ENCODE measurements at places on chromosomes 2 and 18.

- DNase-seq: no peak
These were observed 36.1 kb upstream of the TXNDC2 start for GRCh38 chr18:9849407-9850283.

- DNase-seq: no peak
These were observed 4.6 kb downstream of the SETBP1 start for GRCh38 chr18:44685296-44685695.

GRCh38 chr2:223182356-223182755 is 130.4 kb downstream of the KCNE4 start:
- DNase-seq: no peak

DNA sequence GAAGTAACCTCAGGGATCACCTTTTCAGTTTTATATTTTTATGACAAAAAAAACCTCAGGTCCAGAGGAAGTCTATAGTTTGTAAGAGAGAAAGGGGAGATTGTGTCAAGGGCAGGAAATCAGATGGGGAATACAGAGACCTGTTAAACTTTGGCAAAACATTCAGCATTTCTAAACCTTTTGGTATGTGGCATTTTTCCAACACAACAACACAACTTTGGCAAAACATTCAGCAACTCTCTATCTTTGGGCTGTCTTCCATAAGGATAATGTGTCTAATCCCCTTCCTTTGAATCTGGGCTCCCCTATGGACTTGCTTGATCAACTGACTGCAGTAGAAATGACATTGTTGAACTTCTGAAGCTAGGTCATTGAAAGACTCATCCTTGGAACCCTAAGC is 220.6 kb upstream of the CCDC68 start:
- no peak for DNase-seq

DNA sequence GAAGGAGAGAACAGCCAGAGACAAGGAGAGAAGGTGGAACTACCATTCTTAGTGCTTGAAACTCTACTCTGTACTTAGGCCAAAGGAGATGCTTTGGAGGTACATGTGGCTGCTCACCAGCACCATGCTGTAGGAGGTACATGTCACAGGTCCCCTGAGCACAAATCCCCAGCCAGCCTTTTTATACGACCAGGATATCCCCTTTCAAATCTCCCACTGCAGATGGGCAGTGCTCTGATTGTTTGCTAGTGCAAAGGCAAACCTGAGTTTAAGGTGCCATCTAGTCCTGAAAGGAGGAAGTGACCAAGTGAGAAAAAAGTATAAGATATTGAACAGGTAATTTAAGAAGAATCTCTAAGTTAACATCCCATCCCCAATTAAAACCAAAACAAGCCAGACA is 17.1 kb upstream of the TTC21B start:
- no peak for DNase-seq

DNA sequence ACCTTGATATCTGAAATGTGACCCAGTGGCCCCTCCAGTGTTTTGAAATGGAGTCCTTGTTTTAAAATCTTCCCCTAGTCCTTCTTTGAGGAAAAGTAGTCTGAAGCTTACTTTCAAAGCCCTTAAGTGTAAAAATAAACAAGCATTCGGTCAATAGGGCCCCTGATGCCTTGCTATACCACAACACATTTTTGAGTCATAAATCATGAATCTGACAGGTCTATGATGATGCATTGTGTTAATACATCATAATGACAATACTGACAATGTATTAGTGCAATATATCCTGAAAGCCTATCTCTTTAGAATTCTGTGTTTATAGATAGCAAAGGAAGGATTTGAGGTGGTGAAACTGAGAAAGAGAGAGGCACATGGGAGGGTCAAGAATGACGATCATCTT is 464.2 kb downstream of the MEIS1 start:
- no peak for DNase-seq

GRCh38 chr2:162261032-162261945 is 18.0 kb upstream of the FAP start:
- peak; percentile 34 for DNase-seq

- DNase-seq: no peak
These were observed 635.0 kb upstream of the FANCL start for GRCh38 chr2:58876126-58876525.

- DNase-seq: no peak
These were observed 94.3 kb downstream of the LOXHD1 start for GRCh38 chr18:46562674-46563192.

GRCh38 chr2:152189622-152190495 is 14.3 kb upstream of the STAM2 start:
- no peak for DNase-seq

DNA sequence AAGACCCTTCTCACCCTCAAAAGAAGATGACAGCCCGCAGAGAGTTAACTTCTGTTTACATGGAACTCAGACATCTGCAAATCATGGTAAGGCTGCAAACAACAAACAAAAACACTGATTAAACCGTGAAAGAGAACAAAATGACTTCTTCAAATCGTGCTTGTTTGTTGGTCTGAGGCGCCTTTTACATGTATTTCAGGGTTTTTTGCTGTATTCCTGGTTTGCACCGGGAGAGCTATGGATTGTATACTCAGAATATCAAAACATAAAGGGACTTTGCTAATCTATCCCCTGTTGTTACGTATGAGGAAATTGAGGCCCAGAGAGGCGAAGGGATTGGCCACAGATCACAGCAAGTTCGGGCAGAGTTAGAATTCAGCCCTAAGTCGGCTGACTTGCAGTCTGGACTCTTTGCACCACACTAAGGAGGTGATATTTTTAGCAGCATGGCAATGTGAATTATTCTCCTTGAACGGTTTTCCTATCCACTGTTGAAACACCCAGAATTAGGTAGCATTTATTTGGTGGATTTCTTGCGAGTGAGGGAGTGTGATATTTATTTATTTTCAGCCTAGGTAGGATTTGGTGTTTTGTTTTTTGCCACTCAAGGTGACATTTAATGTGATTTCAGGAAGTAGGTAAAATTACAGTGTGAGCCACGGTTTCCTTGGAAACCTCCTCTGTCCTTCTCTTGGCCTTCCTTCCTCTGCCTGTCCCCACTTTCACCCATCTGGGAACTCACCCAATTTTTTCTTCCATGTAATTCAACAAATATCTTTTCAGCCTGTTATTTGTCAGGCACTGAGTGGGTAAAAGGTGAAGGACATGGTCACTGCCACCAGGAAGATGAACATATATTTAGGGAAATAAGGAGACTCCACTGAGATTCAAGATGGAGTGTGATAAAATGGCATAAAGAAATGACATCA is 980 bp upstream of the PDE6D start:
- no peak for DNase-seq

GRCh38 chr2:37321029-37321682 is 3.5 kb downstream of the PRKD3 start:
- no peak for DNase-seq

DNA sequence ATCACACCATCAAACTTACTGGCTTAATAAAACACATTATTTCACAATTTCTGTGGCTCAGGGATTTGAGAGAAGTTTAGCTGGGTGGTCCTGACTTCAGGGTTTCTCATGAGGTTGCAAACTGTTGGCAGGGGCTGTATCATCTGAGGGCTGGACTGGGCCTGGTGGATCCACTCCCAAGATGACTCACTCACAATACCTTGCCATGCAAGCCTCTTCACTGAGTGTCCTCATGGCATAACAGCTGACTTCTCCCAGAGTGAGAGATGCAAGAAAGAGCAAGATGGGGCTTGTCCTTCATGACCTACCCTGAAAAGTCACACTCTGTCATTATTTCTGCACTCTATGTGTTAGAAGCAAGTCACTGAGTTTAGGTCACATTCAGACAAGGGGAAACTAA is 73.8 kb downstream of the AQP4 start:
- DNase-seq: no peak

DNA sequence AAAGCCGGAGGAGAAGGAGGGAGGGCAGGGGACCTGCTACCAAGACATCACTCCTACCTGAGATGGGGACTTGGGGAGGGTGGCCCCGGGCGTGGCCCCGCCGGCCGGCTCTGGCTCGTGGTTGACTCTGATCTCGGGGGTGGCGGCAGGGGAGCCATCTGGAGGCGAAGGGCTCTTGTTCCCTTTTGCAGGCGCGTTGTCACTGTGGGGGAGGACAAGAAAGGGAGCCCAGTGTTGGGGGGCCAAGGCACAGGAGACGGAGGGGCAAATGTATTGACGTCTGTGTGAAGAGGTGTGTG is 48.1 kb downstream of the BIN1 start:
- no peak for DNase-seq

Measured in H54 (cell line).